BJ (cell line): ENCODE measurements at places on chromosomes 1 and 21. TPM values are rescaled to one million over a fixed set of nuclear protein-coding genes. Genes with fewer than 3 reads are reported as not detected.
A peak's percentile ranks its signal among the peaks of the same experiment; 100 is the strongest.

UBAP2L gene
- 111 and 134 TPM in 2 replicates for polyA plus RNA-seq

OSCP1 gene
- polyA plus RNA-seq = 9.6 and 11.5 TPM in 2 replicates

POU3F1 gene
- not detected in 2 replicates for polyA plus RNA-seq

CD34 gene
- 0.87 and 1.2 TPM in 2 replicates for polyA plus RNA-seq

IL10RB gene
- polyA plus RNA-seq = 56.8 and 63.7 TPM in 2 replicates

SWT1 gene
- polyA plus RNA-seq = 0.78 and 1.7 TPM in 2 replicates

NBPF15 gene
- polyA plus RNA-seq = 51.7 and 55.7 TPM in 2 replicates

MYCBP gene
- polyA plus RNA-seq = 11.2 and 18.4 TPM in 2 replicates

GPBP1L1 gene
- polyA plus RNA-seq = 42.8 and 62.1 TPM in 2 replicates

DNA sequence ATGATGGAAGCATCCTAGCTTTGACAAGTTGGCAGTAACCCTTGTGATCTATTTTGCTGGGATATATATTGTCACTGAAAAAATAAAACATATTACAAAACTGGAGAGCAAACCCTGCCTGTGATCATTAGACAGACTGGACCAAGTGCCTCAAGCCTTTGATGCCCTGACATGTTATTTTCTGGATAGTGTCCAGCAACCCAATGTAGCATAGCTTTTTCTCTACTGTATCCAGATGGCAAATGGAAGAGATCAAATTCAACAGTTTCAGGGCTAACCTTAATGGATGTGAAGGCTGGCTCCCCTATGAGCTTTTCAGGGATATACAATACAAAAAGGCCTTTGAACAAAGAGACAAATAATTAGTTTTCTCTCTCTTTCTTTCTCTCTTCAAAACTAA lies 25.1 kb downstream of the WARS2 start:
- no peak for DNase-seq

- DNase-seq = peak; percentile 29
Measured at GRCh38 chr1:201792534-201793305, 36.2 kb upstream of the IPO9 start.

DNA sequence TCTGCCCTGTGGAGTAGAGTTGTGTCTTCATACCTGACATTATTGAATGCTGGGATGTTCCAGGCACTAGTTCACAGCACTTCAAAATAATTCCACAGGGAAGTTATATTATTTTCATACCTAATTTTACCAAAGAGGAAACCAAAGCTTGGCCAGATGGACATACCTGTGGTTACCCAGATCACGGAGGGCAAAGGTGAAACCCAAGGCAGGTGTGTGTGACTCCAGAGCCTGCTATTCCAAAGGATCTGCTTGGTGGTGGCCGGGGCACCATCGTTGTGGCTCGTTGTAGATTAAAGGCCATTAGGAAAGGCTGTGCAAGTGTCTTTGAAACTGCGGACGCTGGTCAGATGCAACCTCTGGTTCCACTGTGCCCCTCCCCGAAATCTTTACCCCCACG lies 108.6 kb downstream of the ZBTB18 start:
- DNase-seq = no peak

GRCh38 chr1:188426561-188426960 lies 1597.8 kb downstream of the PLA2G4A start:
- no peak for DNase-seq

GRCh38 chr1:9111957-9112356 lies 16.9 kb downstream of the GPR157 start:
- no peak for DNase-seq

DNA sequence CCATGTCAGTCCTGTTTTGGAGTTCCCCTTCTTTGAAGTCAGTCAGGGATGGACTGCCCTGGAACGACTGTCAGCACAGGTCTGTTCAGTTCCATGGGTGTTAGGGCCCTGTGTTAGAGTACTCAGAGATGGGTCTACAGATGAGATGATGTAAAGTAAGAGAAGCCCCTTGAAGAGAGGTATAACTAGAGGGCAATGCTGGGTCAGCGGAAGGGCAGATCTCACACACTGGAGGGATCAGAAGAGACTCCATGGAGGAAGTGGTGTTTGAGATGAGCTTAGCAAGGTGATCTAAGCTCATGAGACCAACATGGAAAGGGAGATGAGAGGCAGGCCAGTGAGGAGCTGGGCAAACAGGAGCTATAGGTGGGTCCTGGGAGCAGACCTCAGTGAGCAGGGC lies 7.6 kb downstream of the PPFIA4 start:
- DNase-seq = no peak

DNA sequence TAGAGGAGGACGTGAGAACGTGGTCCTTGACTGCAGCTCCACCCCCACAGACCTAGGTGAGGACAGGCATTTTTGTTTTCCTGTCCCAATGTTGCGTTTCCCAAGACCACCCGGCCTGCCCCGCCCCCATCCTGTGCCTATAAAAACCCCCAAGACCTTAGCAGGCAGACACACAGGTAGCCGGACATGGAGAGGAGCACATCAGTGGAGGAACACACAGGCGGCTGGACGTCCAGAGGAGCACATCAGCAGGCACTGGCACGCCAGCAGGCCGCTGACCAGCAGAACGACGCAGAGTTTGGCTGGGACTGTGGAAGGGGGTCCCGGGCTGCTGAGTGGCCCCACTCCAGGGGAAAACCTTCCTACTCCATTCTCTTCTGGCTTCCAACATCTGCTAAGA lies 12.7 kb upstream of the HMGCL start:
- DNase-seq = no peak

DNA sequence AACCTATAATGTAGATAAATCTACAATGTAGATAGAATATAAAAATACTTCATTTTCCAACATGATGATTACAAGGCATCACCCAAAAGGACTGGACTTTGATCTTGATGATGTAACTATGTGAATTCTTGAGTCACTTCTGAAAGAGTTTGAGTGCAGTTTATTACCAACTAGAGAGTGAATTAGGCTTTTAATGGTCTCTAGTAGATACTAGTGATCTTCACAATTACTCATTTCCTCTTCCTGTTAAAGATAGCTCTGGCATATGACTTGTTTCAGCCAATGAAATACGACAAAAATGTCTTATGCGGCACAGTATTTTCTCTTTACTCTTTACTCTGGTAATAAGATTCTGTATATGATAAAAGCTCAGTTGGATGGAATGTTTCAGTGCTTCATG lies 1588.1 kb upstream of the B3GALT2 start:
- DNase-seq = no peak

DNA sequence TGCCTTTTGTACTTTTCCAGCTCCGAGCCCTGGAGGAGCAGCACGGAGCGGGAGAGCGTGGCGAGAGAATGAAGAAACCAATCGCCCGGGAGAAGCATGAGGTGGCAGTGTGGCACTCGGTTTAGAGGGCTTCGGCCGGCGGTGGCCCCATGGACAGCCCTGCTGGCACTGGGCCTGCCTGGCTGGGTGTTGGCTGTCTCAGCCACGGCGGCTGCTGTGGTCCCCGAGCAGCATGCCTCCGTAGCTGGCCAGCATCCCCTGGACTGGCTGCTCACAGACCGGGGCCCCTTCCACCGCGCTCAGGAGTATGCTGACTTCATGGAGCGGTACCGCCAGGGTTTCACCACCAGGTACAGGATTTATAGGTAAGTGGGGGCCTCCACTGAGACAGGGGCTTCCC lies 59.0 kb downstream of the BRINP2 start:
- DNase-seq = no peak

DNA sequence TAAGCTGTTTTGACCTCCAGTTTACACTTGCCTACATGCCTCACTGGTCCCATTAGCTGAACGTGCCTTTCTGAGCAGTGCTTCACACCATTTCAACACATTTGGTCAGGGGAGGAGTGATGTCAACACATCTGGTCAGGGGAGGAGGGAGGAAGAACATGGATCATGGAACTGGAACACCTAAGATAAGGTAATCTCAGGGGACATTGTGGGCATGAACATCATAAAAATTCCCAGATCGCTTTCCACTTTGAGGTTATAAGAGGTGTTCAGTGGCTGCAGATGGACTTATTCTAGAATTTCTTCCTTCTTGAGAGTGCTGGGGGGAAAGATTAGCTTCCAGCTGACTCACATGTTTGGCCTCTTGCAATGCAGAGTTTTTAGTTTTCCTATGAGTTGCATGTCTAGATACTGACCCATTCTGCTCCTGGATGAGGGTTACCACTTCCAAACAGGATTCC lies 2.0 kb downstream of the QSOX1 start:
- no peak for DNase-seq

DNA sequence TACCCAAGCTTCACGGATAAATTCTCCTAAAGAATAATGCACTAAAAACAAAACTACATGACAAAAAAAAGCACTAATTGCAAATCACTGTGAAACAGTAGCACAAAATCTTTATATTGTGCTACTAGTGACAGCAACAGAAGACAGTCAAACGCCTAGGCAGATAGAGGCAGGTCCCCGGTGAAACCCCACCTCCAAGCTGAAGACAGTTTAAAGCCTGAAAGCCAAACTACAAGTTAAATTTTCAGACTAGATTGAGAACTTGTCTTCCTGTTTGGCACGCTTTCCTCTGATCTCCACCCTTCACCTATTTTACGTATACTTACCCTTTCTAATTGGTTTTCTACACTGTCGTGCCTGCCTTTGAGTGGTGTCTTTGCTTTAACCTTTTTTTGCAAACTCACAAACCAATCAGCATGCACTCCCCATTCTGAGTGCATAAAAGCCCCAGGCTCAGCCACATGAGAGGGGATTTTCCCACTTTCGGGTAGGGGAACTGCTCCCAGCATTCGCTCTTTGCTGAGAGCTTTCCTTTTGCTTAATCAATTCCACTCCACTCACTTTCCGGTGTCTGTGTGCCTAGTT lies 3.6 kb upstream of the BACH1 start:
- no peak for DNase-seq

- DNase-seq = no peak
Measured at GRCh38 chr1:25945761-25946160, 39.5 kb upstream of the STMN1 start.

- DNase-seq = no peak
Measured at GRCh38 chr1:210251680-210252490, 19.3 kb downstream of the SERTAD4 start.
